ENCODE measurements at places on chromosomes 3 and 15. TPM values are rescaled to one million over a fixed set of nuclear protein-coding genes. Genes with fewer than 3 reads are reported as not detected.

- no peak overlapping the region for H3K4me3 ChIP-seq
- DNase-seq, result no peak
- H3K27ac ChIP-seq, result no peak overlapping the region
- no peaks in the 10 kb centered on the region for H3K27me3 ChIP-seq
These were observed 764.0 kb upstream of the DPPA4 start for GRCh38 chr3:110101361-110101760.

- no peak overlapping the region for H3K27ac ChIP-seq
- H3K36me3 ChIP-seq, result no peaks in the 10 kb centered on the region
- H3K27me3 ChIP-seq, result no peaks in the 10 kb centered on the region
These were observed 20.7 kb downstream of the HGD start for GRCh38 chr3:120661106-120661905.

GRCh38 chr3:45564172-45564571, 30.4 kb upstream of the LIMD1 start:
- H3K27me3 ChIP-seq, result no peaks in the 10 kb centered on the region
- no peak overlapping the region for H3K27ac ChIP-seq
- H3K4me3 ChIP-seq, result no peak overlapping the region

The MCTP2 gene
- total RNA-seq, result 3.4 TPM

GRCh38 chr3:60812502-60812901, 438.8 kb downstream of the FHIT start:
- no peaks in the 10 kb centered on the region for H3K4me1 ChIP-seq
- no peaks in the 10 kb centered on the region for H3K27me3 ChIP-seq
- DNase-seq, result no peak

GRCh38 chr15:52480990-52481389, 47.7 kb downstream of the MYO5A start:
- H3K4me3 ChIP-seq, result no peak overlapping the region
- no peak for DNase-seq
- H3K27ac ChIP-seq, result no peak overlapping the region
- no peaks in the 10 kb centered on the region for H3K36me3 ChIP-seq
- H3K4me1 ChIP-seq, result 0 out of 2 replicates have a peak, but pooled peaks cover 2% of the 10 kb centered on the region

The ANKRD63 gene
- 0.26 TPM for total RNA-seq

GRCh38 chr3:13150624-13151023, 77.4 kb upstream of the IQSEC1 start:
- H3K27me3 ChIP-seq, result no peaks in the 10 kb centered on the region
- H3K4me1 ChIP-seq, result 0 out of 2 replicates have a peak, but pooled peaks cover 5% of the 10 kb centered on the region
- H3K4me3 ChIP-seq, result no peak overlapping the region
- no peak for DNase-seq

GRCh38 chr3:177405191-177405672, 207.9 kb upstream of the TBL1XR1 start:
- DNase-seq, result no peak
- H3K4me1 ChIP-seq, result no peaks in the 10 kb centered on the region
- H3K27ac ChIP-seq, result no peak overlapping the region
- H3K27me3 ChIP-seq, result no peaks in the 10 kb centered on the region
- H3K36me3 ChIP-seq, result no peaks in the 10 kb centered on the region

The BUB1B gene
- total RNA-seq, result 144 TPM

The MUSTN1 gene
- total RNA-seq, result 0.84 TPM

GRCh38 chr15:89018207-89018606, 70.0 kb upstream of the ABHD2 start:
- peaks cover 3% of the 10 kb centered on the region for H3K4me1 ChIP-seq
- H3K27me3 ChIP-seq, result no peaks in the 10 kb centered on the region
- no peak for DNase-seq
- H3K36me3 ChIP-seq, result no peaks in the 10 kb centered on the region
- H3K27ac ChIP-seq, result no peak overlapping the region

DNA sequence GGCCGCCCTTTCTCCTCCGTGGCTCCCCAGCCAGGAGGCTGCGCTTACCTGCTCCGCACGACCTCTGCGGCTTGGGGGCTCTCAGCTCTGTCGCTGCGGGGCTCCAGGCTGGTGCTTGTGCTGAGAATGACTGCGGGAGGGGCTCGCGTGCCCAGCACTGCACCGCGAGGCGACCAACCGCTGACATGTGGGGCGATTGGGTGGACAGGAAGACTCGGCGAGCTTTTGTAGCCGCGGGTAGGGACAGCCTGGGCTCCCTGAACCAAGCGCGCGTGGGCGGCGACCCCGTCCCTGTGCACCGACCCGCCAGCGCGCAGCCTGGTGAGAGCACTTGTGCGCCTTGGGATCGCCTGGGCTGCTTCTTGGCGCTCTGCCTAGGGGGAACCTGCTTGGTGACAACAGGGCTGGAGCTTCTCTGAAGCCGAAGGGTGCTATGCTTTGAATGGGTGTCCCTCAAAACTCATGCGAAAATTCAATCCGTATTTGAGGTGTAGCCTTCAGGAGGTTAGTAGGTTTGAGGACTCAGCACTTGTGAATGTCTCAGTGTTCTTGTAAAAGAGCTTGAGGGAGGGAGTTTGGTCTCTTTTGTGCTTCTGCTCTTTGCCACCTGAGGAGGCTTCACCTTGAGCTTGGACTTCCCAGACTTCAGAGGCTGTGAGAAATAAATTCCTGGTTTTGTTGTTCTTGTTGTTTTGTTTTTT, 50.4 kb downstream of the IL12A start:
- H3K36me3 ChIP-seq, result no peaks in the 10 kb centered on the region
- no peaks in the 10 kb centered on the region for H3K27me3 ChIP-seq
- H3K4me3 ChIP-seq, result peak overlapping the region; percentile 55
- H3K27ac ChIP-seq, result no peak overlapping the region

DNA sequence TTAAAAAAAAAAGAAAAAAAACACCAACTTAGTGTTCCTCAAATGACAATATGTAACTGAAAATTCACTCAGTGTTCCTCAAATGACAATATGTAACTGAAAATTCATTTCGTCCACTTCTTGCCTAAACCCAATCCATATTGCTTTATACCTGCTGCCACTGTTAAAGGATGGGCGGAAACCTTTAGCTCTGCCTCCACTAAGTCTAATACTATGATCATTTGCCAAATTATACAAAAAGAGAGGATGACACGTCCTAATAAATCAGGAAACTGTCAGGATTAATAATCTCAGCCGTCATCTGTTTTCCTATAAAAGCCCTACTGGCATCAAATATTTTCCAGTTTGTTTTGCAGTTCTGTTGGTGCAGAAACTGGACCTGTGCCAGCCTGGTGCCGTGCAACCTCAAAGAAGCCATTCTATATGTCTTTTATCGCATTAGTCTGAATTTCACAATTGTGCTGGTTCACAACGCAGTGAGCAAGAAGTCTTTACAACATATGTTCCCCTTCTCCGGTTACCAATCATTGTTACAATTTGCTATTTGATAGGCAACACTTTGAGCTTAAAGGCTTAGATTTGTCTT, 160.4 kb upstream of the KCNH8 start:
- H3K27me3 ChIP-seq, result no peaks in the 10 kb centered on the region
- no peak overlapping the region for H3K27ac ChIP-seq
- H3K4me3 ChIP-seq, result no peak overlapping the region
- no peaks in the 10 kb centered on the region for H3K36me3 ChIP-seq

The PLOD2 gene
- 28.7 TPM for total RNA-seq

DNA sequence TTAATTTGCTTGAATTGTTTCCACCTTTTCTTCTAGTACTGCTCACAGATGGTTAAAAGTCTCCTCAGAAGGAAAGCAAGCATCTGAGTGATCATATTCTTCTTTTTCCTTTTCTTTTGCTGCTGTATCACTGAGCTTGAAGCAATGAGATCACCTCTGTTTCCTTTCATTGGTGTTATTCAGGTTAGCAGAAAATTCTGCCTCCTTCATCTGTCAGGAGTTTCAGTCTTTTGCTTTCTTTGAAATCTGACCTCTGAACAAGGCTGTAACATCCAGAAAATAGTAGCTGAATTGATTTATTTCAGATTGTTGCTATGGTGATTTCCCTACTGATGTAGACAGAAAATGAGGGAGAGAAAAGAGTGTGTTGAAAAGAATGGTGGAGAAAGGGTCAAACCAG, 343.0 kb downstream of the MFSD1 start:
- H3K36me3 ChIP-seq, result no peaks in the 10 kb centered on the region
- H3K4me1 ChIP-seq, result no peaks in the 10 kb centered on the region
- no peak for DNase-seq
- H3K27ac ChIP-seq, result no peak overlapping the region
- H3K4me3 ChIP-seq, result no peak overlapping the region
- no peaks in the 10 kb centered on the region for H3K27me3 ChIP-seq

The ADIPOQ gene
- not detected for total RNA-seq

Measured in H1 (cell line).